ENCODE measurements at places on chromosomes 2 and 18.

DNA sequence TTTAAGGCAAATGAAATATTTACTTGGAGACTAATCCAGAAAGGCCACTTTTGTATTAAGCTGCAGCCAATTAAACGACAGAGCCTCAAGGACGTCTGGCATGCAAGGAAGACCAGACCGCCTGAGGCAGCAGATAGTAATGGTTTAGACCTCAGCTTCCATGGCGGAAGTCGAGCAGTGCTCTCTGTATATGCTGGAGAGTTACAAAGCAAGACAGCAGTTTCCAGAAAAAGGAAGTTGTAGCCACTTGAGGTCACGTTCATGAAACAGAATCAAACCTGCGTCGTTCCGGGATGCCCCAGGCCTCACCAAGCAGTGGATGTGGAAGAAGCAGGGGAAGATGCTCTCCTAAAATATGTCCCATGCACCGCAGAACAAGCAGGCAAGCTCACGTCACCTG lies 142.0 kb downstream of the PTGR3 start:
- no peak for DNase-seq

GRCh38 chr2:120736624-120737339 lies 1.1 kb downstream of the GLI2 start:
- DNase-seq: no peak

DNA sequence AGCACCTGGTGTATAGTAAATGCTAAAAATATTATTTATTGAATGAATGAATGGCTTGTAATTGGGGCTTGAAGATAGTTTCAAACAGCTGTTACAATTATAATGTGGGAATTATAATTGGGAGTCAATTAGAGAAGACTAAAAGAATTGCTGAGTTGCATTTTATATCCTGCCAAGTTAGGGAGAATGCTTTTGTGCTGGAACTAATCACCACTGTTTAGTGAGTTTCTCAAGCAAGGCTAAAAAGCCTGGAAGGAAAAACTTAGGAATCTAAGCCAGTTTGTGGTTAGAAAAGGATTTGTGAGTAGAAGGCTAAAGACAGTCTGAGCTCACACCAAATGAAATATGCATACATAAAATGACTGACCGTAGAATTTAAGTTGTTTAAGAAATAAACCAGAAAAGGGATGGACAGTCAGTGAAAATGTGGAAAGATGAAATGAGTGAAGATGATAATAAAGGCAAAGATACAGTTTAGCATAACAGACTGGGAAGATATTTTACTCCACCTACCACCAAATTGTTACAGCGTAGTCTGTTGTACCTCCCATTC lies 647.7 kb upstream of the FSHR start:
- DNase-seq: no peak

- no peak for DNase-seq
Measured at GRCh38 chr2:176173567-176174381, 14.7 kb upstream of the HOXD1 start.

DNA sequence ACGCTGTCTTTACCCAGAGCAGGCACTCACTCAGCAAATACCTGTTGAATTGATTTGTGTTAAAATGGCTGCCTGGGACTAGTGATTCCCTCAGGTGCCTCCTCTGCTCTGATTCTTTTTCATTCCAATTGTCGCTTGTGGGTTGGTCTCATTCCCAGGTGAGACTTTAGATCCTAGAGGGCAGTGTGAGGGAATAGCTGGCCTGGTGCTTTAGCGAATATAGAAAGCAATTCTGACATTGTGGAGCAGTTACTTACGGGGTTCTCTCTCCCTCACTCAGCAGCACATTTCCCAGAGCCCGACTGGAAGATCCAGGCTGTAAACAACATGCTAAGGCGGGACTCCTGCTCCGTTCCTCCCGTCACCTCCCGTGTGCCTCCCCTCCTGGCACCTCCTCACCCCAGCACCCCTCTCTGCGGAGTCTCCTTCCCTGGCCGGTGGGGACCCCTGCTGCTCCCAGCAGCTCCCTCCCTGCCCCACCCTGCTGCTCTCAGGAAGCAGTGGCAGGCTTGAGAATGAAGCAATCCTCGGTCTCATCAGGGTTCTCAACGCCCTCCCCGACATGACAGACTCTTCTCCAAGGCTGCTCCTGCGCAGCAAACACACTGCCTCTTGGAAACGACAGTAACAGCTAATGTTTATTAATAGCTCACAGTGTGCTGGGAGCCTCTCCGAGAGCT lies 26.9 kb downstream of the CELF4 start:
- no peak for DNase-seq

DNA sequence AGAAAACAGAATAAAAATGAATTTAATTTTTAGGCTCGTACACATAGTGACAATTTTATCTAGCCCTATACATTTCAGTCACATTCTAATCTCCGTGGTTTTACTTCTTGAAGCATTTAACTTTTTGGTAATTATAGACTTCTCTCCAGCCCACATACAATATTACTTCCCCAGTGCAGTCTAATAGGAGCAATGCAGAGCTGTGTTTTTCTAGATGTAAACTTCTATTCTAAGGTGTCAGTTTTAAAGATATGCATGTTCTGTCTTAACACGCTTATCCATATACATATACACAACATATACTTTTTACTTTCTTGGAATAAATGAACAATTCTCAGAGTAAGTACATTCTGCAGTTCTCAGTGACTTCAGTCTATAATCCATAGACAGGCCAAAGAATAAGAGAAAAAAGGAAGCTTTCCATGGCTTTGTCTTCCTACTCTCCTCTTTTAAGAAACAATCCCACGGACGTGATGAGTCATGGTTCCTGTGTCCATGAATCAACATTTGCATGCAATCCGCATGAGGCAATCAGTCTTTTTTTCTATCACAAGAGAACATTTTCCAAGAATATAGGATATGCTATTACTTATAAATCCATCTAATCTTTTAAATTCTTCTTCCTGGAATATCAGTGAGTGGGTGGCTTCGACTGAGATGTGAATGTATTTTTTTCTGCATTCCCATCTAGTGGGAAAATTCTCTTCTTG lies 42.8 kb downstream of the CCDC102B start:
- DNase-seq: peak; percentile 93

DNA sequence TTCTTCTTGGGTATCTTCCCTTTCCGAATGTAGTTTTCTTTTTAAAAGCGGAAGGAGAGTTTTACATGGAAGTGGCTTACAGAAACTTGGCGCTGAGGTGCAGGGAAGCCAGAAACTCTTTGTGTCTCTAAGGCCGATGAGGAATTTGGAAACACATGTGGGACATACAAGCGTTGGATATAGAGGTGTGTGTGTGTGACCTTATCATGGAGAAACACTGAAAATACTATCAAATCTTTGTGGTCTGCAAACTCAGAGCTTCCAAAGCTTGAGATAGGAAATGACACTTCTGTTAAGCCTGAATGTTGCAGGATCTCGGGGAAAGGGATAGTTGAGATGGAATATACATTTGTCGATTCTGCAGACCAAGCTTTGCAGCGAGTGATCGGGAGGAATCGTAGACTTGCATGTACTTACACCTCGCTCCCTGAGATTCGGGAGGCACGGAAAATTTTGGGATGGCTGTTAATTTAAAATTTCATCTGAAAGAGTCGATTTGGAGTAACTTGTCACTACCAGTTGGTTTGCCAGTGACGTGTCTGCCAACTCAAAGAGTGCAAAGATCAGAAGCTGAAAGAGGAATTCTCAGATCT lies 1.0 kb downstream of the NAB1 start:
- DNase-seq: peak; percentile 36

DNA sequence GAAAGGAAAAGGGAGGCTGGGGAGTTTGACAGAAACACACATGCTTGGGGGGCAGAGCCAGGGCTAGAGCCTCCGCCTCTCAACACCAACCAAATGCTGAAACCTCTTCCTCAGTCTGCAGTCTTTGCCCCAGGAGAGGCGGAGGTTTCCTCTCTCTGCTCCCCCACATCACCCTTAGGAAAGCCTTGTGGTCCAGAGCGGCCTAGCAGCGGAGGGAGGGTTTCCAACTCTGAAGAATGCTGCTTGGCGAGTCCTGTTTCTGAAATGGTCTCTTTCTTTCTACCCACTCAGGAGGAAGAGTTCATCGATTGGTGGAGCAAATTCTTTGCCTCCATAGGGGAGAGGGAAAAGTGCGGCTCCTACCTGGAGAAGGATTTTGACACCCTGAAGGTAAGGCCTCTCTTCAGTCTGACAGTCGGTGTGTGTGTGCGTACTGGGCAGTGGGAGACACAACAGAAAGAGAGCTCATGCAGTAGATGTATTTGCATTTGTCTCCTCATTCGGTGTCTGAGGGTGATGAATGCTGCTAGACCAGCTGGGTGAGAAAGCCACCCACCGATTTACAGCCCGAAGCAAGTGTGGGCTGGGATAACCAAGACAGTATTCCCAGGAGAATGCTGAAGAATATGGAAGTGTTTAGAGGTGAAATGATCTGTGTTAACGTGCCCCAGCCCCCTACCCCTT lies 190.5 kb downstream of the DYSF start:
- peak; percentile 4 for DNase-seq

DNA sequence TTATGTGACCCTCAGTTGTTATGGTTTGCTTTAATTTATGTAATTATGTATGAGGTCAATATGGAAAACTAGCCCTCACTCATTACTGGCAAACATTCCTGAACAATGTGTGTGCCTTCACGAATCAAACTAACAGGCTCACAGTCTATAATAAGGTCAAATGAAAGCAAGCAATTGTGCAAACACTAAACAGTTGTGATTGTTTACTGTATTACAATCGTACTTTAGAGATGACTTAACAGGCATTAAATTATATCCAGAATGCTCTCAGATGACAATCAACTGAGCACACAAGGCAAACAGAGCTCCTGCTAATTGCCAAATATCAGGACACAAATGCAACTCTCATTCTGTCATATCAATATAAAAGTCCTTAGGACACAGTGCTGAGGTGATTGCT lies 29.5 kb downstream of the COL5A2 start:
- peak; percentile 74 for DNase-seq

DNA sequence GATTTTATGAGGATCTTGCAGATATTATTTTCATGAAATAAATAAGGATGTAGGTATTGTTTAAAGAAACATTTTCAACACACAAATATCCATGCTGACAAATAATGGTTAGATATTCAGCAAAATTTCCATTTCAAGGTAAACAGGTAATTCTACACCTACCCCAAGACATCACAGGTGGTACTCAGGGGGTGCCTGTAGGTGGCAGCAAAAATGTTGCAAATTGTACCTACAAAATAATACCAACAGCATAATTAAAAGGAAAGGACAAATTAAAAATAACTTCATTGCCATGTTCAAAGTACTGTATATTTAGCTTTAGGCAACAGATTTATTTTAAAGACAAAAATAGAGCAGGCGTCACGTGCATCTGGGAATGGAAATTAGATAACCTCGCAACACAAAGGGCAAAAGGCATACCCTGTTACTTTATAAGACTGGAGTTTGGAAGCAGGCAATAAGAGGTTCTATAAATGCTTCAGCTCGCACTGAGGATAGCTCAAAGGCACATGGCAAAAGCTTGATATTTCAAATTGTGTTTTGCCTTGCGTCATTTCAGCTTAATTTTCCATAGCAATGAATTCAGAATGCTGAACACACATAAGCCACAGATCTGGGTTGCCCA lies 630.5 kb downstream of the TDRD15 start:
- peak; percentile 5 for DNase-seq

DNA sequence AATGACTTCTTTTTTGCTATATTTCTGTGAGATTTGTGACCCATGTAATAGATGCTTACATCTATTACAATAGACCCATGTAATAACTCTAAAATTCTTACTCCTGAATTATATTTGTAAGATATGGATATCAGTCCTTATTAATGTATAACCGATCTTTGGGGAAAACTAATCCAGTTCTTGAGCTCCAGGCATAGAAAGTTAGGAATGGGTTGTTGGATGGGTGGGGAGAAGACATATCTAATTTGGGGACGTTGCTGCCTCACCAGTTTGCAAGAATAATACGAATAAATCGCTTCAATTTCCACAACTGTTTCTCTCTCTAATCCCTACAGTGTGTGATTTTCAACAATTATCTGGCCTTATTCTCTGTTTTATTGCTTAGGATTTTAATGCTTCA lies 13.5 kb downstream of the CAVIN2 start:
- DNase-seq: no peak

Measured in bronchial epithelial cell (primary cell).